ENCODE measurements at places on chromosomes 7 and 10.

GRCh38 chr7:1395211-1396070, 63.8 kb downstream of the MICALL2 start:
- DNase-seq: no peak

- no peak for DNase-seq
These were observed 18.8 kb downstream of the CAV1 start for GRCh38 chr7:116543664-116544063.

- no peak for DNase-seq
These were observed 2.7 kb downstream of the EGR2 start for GRCh38 chr10:62813453-62813852.

- DNase-seq: no peak
These were observed 8.4 kb downstream of the PTPRE start for GRCh38 chr10:127915324-127915723.

DNA sequence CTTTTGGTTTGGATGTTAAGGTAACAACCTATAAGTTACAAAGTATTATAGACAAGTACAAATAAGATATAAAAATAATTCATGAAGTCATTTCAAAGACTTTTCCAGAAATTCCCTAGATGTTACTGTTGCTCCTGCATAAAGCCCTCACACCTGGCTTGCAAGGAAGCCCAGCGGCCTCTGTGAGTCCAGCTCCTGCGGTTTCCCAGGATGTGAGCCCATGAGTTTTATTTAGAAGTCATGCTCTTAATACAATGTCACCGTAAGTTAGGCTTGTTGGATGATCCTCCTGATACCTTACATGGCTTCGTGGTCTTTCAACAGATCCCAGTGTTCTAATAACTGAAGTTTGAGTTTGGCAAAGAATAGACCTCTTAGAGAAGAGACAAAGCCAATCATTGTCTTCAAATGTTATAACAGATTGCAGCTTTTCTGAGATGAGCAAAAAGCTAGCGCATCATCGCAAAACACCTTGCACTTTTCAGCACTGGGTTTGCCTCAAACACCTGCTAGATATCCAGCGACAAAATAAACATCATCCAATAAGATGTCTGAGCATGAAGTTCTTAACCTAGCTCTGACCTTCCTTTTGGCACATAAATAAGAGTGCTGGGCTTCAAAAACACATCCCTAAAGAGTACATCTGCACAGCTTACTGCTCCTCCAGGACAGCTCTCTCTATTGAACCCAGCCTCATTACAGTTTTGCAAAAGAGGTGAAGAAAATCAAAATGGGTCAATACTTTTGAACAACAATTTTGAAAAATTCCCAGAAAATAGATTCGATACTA, 3.6 kb downstream of the FAM171A1 start:
- DNase-seq: no peak

- DNase-seq: peak; percentile 34
These were observed 154.5 kb upstream of the LYZL2 start for GRCh38 chr10:30783939-30784501.

GRCh38 chr7:30642789-30643188, 39.5 kb downstream of the CRHR2 start:
- DNase-seq: no peak

GRCh38 chr10:111551001-111551400, 474.2 kb downstream of the ADRA2A start:
- DNase-seq: no peak

GRCh38 chr10:81019029-81019890, 481.6 kb downstream of the SH2D4B start:
- DNase-seq: no peak

GRCh38 chr10:5945561-5946418, 31.6 kb downstream of the IL15RA start:
- no peak for DNase-seq

DNA sequence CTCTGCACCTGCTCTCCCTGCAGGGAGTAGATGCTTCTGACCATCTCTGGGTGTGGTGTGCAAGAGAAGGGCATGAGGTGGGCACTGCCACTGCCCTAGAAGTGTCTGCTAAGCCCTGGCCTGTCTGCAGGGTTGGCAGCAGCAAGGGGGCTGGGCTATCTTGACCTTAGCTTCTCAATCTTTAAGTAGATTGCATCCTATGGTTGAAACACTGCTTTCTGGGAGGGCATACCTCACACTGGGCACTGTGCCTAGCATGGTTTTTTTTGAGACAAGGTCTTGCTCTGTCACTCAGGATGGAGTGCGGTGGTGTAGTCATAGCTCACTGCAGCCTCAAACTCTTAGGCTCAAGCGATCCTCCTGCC, 54.9 kb downstream of the CLIP2 start:
- no peak for DNase-seq

- DNase-seq: no peak
These were observed 12.7 kb downstream of the PTPRE start for GRCh38 chr10:127919418-127920271.

GRCh38 chr7:154676422-154677073, 326.4 kb downstream of the PAXIP1 start:
- DNase-seq: no peak

DNA sequence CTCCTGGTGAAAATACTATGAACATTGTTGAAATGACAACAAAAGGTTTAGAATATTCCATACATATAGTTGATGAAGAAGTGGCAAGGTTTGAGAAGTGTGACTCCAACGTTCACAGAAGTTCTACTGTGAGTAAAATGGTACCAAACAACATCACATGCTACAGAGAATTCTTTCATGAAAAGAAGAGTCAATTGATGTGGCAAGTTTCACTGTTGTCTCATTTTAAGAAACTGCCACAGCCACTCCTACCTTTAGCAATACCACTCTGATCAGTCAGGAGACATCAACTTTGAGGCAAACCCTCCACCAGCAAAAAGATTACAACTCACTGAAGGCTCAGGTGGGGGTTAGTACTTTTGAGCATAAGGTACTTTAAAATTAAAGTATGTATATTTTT, 693.3 kb downstream of the GRID1 start:
- no peak for DNase-seq

DNA sequence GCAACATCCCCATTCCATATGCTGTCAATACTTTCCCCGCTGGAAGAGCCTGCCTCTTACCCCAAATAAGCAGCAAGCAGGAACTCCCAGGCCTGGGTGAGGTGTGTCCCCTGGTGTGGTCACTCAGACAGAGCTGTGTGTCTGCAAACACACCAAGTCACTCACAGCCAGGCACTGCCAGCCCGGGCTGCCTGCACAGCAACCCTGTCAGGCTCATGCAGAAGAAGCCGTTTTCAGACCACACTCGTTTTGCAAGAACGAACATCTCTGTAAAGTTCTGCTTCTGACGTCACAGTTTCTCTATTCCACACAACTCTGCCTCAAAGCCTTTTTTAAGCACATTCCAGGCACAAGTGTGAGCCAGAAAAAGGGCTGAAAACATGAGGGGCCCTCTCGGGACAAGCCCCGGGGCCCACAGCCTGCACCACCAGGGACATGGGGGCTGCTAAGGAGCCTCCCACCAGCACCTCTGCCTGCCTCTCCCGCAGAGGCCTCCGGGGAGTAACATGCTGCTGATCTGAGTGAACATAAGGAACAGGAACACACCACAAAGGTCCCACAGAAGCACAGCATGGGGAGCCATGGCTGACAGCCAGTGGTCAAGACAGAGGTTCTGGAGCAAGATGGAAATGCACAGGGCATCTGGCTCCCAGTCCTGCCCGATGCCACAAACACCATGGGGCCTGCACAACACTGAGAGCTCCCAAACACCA, 11.4 kb downstream of the PTPRN2 start:
- DNase-seq: no peak

GRCh38 chr10:69472544-69472943, 21.3 kb downstream of the TSPAN15 start:
- DNase-seq: no peak

GRCh38 chr10:35432781-35433338, 96.6 kb downstream of the CCNY start:
- DNase-seq: no peak

DNA sequence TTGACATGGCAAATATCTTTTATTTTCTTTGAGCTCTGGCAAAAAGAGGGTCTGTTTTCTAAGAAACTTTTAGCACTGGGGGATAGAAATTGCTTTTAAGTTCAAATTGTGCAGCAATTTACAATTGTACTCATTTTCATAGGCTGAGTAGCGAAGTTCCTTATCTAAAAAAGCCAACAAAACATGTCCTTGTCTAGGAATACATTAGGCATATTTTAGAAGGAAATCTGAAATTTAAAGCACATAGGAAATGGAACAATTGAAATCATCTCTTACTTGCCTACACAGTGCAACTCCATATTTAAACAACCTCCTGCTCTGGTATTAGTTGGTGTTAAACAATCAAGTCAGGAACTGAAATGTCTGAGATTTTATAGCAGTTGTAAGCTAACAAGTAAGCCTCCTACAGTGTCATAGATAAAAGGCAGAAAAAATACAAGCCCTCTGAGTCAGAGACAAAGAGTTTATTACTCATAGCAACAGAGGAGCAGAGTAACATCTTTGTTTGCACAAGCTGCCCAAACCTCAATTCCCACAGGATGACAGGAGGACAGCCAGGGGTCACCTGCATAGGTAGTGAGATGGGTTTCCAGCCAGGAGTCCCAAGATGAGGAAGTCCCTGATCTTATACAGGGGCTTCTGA, 280.2 kb upstream of the HGF start:
- DNase-seq: no peak

DNA sequence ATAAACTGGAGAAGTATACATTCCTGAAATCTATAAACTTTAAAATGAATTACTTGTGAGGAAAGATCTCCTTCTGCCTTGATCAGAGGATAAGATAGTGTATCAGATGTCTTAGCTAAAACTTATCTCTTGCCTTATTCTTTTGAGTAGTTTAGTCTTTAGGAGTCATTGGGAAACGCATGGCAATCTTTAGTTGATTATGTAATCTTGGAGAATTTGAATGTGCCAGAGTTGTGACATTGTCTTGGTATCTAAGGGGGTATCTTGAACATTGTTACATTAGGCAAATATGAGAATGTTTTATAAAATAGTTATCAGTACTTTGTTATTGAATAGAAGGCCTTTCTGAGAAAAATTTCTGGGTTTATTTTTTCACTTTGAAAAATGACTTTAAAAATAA, 61.6 kb upstream of the ADRA2A start:
- no peak for DNase-seq

DNA sequence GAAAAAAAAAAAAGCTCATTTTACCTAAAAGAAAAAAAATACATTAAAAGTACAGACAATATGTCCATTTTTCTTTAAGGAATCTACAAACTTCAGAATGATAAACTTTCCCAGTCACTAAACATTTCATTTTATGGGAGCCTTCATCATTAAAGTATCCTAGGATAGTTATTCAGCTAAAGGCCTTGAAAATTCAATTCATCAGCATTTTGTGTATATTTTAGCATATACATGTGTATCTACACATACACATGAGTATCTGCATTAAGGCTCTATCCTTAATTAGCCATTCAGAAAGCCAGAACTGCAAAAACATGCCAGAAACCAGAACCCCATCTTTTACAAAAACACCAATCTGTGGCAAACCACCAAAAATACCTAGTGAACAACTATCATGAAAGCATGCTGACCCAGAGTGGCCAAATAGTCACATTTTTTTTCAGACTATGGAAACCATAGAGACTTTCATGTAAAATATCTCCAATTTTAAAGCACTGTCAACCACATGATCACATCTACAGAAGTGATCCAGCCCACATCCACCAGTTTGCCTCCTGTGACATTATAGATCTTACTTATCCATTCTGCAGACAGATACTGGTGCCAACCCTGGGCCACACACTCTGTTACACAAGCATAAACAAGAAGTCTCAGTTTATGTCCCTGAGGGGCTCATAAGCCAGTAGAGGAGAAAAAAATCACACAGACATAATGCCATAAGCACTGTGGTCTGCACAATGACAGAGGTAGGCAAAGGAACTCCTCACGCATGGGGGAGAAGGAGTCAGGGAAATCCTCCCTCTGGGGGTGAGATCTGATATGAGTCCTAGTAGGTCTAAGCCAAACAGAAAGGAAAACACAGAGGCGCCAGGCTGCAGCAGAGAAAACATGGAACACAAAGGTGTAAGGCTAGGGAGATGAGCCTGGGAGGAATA, 79.2 kb downstream of the SRPK2 start:
- no peak for DNase-seq

DNA sequence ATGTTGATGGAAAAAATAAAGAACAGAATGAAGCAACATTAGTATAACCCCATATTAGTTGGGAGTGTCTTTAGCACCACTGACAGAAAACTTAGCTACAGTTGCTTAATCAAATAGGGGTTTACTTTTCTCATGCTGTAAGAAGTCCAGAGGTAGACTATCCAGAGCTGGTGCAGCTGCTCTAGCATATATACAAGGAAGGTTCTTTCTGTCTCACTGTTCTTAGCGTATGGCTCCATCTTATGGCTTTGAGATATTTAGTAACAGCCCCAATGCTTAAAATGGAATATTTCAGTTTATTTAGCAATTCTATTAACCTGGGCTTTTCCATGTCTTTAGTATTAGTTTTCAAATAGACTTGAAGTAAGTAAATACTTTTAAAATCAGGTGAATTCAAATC, 15.2 kb upstream of the WNT2 start:
- no peak for DNase-seq

DNA sequence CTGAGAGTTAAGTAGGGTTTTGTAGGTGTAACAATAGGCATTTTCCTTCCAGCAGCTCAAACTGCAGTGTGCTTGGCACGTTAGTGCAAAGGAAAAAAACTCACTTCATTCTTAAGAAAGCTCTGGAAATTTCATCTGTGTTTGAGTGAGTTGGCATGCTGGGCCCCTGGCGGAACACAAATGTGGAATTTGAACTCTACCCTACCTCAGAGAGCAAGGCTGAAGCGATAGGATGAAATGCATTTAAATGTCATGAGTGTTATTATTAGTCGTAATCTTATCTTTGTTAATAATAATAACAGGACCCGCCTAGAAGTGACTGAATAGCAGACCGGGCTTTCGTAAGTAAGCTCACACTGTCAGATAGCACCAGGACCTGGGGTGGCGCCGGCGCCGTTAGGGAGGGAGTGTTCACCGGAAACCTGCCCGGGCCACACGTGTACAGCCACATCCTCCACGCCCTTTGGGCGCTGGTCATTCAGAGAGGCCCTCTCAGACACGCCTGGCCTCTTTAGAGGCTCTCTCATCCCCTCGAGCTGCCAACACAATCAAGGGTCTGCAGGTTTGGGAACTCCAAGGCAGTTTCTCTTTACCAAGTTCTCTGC, 63.5 kb downstream of the GRK5 start:
- no peak for DNase-seq

DNA sequence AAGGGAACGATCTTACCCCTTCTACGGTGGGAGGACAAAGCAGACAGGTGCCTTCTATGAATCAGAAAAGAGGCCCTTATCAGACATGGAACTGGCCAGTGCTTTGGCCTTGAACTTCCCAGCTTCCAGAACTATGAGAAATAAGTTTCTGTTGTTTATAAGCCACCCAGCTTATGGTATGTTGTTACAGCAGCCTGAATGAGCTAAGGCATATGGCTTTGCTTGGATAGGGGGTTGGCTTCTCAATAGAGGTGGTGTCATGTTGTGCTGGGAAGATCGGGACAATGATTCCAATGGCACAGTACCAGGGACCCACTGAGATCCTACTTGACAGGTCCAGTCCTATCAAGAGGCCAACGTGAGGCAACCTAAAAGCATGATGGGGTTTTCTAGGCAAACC, 183.4 kb upstream of the BMPER start:
- no peak for DNase-seq

All from NCI-H1436 treated with DMSO at 0.1 percent for 48 hours (cell line).